GM03348 (cell line): ENCODE measurements at places on chromosomes 11 and 22.

- no peak for DNase-seq
These were observed 9.5 kb downstream of the ALDH3B2 start for GRCh38 chr11:67664696-67665540.

DNA sequence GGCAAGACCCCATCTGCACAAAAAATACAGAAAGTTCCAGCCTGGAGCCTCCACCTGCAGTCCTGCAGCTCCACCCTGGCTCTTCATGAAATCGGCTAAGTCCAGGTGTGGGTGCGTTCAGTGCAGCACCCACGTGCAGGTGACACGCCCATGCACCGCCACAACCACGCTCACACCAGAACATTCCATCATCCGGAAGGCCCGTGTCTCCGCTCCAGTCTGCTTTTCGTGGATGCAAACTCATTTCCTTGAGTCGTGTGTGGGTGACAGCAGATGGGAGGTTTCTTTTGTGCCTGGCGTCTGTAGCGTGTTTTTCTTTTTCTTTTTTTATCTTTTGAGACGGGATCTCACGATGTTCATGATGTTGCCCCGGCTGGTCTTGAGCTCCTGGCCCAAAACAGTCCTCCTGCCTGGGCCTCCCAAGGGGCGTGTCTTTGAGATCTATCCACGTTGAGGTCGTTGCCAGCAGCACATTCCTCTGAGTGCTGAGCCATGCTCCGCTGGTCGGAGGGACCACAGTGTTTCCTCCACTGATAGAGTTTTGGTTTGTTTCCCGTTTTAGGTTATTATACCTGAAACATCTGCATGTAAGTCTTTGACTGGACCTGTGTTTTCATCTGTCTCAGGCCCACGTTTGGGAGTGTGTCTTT is 7.2 kb downstream of the PTDSS2 start:
- DNase-seq = no peak

DNA sequence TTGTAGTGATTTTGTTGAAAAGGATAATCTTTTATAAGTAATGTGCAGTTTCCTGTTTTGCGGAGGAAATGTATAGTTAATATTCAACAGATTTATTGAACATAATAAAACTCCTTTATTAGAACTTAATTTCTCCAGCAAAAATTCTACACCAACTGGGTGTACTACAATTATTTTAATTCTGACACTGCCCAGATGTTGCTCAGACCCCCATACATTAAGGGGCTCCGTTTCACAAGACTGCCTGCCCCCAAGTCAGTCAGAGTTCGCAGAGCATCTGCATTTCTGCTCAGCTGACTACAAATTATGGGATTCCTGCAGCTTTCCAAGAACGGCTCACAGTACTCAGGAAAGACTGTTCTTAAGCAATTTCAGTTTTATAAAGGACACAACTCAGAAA is 6.2 kb downstream of the CEP57 start:
- DNase-seq = no peak

GRCh38 chr11:19816817-19817216 is 104.2 kb downstream of the NAV2 start:
- DNase-seq = no peak

DNA sequence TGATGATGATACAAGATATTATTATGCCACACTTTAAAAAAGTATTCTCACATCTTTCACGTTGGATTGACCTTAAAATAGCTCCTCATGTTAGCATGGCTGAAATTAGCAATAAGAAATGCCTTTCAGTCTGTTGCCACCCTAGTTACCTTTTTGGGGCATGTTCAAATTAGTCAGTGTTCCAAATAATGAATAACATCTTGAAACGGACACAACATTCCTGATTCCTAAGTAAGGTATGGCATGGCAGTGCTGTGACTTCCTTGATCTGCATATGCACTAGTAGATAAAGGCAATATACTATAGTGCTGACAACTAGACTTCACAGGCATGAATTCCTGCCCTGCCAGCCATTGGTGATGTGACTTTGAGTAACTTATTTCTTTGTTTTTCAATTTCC is 914.5 kb downstream of the METTL15 start:
- no peak for DNase-seq
